NCI-H510A treated with DMSO at 0.1 percent for 48 hours (cell line): ENCODE measurements at places on chromosomes 5 and 9.

DNA sequence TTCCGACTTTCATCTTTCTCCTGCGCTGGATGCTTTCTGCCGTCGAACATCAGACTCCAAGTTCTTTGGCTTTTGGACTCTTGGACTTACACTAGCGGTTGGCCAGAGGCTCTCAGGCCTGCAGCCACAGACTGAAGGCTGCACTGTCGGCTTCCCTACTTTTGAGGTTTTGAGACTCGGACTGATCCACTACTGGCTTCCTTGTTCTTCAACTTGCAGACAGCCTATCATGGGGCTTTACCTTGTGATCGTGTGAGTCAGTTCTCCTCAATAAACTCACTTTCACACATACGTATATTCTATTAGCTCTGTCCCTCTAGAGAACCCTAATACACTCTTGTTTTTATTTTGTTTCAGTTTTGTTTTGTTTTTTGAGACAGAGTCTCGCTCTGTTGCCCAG, 10.3 kb downstream of the FKBP15 start:
- no peak for DNase-seq

- no peak for DNase-seq
Observed at GRCh38 chr9:79000230-79001002, 571.3 kb upstream of the TLE4 start.

DNA sequence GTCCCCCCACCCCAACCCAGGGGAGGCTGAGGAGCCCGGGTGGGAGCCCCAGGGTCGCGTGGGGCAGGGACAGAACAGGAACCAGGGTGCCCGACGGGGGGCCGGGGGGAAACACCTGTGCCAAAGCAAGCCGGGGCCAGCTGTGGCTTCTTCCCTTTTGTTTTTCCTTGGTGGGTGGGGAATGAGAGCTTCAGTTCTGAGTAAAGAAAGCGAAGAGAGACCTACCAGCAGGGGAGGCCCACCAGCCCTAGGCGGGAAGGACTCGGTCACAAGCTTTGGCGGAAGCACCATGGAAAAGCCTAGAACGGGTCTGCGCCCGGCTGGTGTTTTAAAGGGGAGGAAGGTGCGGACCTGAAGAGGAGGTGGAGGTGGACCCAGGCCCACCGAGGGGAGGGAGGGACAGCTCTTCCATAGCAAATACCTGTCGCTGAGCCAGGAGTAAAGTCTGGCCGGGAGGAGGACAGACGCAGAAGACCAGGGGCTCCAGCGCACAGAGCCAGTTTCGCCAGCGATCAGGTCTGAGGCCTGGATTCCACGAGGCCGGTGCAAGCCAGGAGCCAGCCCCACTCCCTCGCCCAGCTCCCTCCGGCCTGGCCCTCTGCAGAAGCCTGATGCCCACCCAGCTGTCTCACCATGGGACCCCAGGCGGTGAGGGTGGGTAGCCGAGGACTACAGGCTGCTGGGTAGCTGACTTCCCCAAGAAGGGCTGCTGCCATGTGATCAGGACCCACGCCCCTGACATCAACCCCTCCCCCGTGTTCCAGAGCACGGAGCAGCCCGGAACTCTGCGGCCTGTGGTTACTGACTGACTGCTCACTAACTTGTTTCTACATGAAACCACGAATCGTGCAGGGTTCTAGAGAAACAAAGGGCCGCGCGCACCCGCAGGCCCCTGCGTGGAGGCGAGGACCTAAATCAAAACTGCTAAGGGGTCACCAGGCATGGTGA, 849 bp upstream of the MGAT1 start:
- no peak for DNase-seq

GRCh38 chr9:111195766-111196165, 134.3 kb downstream of the OR2K2 start:
- no peak for DNase-seq

DNA sequence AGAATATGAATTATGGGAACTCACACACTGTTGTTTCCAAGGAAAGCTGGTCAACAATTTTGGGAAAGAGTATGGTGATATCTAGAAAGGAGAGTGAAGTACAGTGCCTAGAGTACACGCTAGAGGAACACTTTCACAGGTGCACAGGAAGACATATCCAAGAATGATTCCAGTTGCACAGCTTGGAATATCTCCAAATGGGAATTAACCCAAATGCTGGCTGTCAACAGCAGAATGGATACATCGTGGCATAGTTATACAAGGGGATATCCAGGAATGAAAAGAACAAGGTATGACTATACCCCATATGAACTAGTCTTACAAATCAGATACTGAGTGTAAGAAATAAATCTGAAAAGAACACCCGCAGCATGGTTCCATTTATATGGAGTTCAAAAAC, 231.3 kb downstream of the FSTL4 start:
- DNase-seq: no peak

- DNase-seq: no peak
Observed at GRCh38 chr5:165876538-165876937, 2371.1 kb downstream of the MAT2B start.

DNA sequence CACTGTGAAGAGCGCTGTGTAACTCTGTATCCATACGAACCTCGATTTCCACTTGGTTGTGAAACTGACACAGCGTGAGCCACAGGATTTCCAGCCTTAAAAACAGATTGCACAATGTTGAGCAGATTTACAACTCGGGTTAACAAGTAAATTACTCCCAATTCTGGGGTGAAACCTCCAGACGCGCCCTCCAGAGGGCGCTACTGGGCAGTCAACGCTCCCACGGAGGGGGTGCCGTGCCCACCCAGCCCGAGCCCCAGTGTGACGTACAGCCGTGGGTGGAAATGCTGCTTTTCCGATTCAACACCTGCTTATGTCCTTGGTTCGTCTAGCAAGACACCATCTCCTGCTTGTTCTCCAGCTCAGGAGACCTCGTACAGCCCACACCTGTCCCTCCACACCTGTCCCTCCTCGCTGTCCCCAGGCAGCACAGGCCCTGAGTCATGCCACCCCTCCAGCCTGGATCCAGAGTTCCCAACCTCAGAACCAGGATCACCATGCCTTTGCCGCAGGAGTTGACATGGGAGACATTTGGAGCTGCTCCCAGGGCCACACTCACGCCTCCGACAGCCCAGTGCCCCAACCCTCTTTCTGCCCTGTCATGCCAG, 34.4 kb upstream of the SLC6A3 start:
- no peak for DNase-seq

- DNase-seq: no peak
Observed at GRCh38 chr5:7882926-7883325, 14.0 kb downstream of the MTRR start.
